ENCODE measurements at places on chromosomes 5 and 9.

DNA sequence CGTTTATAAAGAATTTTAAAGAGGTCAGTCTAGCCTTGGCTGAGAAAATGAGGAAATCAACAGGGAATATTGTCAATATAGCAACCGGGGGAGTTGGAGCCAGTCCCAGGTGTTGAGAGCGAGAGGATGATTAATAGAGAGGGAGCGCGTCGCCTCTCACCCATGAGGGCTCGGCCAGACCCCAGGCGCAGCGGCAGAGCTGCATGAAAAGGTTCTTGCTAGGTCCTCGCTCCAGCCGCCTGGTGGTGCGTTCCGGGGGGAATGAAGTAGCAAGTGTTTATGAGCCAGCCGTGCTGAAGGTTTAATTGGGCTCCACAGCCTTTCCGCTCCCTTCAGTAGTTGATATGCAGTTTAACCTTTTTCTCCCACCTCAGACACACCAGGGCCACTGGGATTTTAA is 167.3 kb upstream of the IRX1 start:
- DNase-seq = no peak

GRCh38 chr9:126049088-126049487 is 277.5 kb upstream of the MVB12B start:
- DNase-seq = no peak

DNA sequence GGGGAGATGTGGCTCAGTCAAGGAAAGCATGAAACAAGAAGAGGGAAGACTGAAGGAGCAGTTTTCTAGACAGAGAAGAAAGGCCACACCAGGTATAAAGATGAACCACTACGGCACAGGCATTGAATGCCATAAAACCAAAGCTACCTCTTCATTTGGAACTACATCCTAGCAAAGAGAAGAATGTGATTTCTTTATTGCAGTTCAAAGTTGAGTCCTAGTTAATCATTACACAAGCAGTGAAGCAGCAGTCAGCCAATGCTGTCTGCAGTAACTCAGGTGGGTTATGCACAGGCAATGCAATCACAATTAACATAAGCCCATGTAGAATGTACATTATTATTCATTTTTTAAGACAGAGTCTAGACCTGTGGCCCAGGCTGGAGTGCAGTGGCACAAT is 21.7 kb upstream of the PCAT7 start:
- DNase-seq = no peak

GRCh38 chr5:67900514-67900913 is 315.0 kb upstream of the PIK3R1 start:
- DNase-seq = no peak

GRCh38 chr5:25568989-25569625 is 924.3 kb upstream of the CDH10 start:
- DNase-seq = no peak

- DNase-seq = peak; percentile 73
These were observed 36.2 kb downstream of the FBXL17 start for GRCh38 chr5:108345541-108346171.

DNA sequence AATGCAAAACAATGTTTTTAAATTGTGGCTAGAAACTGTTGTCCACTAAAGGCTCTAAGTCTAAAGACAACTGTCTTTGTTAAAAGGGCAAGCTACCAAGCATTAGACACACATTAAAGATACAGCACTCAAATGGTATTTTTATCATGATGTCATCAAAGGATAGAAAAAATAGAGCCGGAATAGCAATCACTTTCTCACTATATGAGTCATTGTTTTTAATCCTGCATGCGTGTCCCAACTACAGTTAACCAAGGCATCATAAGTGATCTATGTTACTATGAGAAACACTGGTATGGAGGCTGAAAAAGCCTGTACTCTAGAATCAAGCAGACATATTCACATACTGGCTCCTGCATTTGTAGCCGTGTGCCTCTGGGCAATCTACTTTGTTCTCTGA is 1.9 kb upstream of the PJA2 start:
- DNase-seq = peak; percentile 7

GRCh38 chr9:108445431-108446071 is 410.2 kb downstream of the ACTL7B start:
- no peak for DNase-seq

- DNase-seq = no peak
These were observed 17.2 kb downstream of the PAM start for GRCh38 chr5:102772273-102772672.

DNA sequence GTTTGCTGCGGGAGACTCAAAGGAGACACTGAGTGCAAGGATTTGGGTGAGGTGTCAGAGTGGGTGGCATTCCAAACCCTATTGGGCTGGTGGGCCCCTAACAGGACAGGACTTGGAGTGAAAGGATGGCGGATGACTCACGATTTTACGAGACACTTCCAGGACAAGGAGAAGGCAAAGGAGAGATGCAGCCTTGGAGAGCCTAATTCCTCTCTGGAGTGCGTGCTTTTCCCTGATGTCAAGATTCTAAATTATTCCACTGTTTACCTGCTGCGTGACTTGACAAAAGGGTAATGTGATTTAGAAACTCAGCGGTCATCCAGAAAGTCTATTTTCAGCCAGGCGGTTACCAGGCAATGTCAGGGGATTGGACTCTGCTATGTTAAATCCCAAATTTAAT is 41.6 kb upstream of the CD180 start:
- no peak for DNase-seq

Data from MM.1S (cell line).